Prostate gland (tissue), 2 donors: ENCODE measurements at places on chromosomes 11 and 22.

- DNase-seq = no peak
These were observed 4.6 kb upstream of the CCDC188 start for GRCh38 chr22:20155330-20156041.

DNA sequence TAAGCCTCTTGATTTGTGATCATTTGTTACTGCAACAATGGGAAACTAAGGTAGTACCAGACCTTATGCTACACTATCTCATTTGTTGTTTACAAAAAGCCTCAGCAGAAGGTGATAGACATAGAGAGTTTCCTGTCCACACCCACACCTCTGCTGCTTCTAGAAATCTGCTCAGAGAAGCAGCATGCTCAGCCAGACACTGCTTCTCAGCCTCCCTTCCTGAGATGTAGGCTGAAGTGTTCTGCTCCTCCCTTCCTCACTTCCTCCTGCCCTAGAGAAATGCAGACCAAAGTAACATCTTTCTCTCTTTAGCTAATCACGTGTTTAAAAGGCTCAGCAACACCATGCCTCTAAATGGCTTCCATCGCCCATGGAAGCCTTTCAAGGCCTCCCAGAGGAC lies 88.4 kb downstream of the SLC1A2 start:
- DNase-seq = no peak

DNA sequence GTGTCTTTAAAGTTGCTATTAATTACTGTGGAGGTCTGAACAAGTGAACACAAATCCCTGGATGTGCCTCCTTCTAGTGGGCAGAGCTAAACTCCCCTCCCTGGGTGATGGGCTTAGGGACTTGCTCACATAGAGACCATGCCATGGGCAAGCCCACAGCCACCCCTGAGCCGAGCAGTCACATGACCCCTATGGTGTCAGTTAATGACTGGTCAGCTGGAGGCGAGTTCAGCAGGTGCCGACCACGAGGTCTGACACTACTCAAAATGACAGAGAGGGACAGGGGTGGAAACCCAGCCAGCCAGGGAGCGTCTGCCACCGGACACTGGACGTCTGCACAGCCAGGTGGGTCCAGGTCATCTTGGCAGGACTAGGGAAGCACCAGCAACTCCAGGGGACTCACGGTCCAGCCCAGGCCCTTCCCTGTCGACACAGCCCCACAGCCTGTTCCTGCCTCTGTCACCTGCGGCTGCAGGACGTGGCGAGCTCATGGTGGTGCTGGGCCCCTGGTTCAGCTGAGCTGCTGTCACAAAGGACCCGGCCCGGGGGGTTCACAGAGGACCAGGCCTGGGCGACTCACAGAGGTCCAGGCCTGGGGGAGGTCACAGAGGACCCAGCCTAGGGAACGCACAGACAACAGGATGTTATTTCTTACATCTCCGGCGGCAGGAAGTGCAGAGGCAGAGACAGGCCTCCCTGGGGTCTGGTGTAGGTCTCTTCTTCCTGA lies 135.0 kb downstream of the BRD1 start:
- DNase-seq = no peak

GRCh38 chr11:103076361-103076760 lies 15.6 kb downstream of the DCUN1D5 start:
- no peak for DNase-seq

DNA sequence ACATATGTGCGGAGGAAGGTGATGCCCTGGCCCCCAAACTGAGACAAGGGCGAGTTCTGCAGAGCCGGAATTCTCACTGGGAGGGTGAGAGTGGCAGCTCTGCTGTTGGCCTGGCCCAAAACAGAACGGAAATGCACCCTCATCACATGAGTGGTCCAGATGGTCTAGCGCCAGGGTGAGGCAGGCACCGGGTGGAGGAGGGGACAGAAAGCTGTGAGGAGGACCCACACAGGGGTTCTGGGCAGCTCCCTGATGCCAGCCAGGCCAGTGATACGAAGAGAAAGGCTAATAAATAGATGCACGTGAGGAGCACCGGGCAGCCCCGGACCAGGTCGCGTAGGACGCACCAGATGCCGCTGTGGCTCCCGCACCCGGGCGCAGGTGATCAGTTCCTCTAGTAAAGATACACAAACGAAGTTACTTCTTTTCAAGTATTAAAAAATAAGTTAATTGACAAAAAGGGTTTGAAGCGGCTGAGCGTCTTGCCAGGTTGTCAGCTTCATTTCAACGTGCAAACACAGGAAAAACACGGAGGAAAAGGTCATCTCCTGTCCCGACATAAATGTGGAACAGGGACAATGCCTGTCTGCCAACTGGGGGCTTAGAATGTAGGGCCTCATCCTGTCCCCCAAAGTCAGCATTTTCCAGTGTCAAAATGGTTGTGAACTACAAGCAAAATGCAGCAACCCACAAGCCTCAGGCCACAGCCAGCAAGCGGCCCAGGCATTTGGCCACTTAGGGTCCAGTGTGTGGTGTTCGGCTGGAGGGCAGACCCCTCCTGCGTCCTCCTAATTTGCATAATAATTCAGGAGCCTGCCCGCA lies 15.3 kb upstream of the BID start:
- DNase-seq = no peak

- no peak for DNase-seq
These were observed 37.9 kb downstream of the PIK3C2A start for GRCh38 chr11:17169876-17170275.

DNA sequence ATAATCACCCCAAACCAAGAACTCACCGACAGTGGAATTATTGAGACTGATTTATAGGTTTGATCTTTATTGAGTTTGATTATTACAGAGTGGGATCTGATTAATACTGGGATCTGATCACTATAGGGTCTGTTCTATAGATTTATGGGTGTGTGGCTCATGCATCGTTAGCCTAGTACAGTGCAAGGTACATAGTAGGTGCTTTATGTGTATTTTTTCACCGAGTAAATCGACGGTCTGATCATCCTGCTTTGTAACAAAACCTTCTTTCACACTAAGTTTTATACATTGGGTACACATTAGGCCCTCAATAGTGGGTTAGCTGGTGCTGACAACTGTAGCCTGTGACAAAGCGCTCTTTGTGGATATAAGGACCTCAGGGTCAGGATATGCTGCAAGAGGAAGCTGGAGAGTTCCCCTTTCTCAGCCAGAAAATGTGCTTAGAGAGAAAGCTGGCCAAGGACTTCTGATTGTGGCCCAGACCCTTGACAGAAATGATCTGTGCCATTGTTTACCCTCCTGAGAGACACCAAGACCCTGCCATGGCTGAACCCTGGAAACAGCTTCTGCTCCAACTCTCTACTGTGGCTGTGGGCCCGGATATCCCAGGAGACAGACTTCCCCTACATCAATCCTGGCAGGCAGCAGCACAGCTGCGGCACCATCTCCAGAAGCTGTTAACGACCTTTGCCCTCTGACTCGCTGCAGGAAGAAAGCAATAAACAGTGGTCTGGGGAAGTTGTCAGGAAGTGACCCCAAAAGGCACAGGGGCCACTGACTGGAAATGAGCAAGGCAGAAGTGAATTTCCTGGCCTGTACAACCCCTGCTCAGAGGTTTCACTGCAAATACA lies 16.1 kb upstream of the TPP1 start:
- no peak for DNase-seq

DNA sequence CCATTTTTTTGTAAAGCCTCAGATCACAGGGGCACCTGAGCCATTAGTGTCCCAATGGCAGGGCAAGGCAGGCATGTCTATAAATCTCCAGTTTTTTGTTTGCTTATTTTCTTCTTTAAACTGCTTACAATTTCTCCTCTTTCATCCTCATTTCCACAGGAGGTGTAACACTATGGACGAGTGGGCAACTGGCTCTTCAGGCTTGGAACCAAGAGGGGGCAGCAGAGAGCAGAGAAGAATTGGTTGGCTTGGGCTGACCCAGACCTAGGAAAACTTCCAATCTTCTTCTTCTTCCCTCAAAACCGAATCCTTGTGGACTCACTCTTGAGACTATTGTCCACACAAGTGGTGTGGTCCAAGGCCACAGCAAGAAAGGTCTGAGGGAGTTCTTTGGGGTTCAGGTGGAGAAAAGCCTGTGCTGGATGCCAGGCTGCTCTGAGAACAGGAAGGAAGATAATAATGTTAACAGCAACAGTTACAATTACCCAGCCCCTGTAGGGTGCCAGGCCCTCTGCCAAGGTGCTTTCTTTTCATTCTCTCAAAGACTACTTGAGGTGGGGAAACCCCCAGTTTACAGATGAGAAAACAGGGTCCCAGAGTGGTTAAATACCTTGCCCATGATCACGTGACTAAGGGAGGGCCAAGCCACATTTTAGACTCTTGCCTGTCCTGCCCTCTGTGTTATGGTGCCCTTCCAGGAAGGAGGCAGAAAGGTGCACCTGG lies 70.7 kb upstream of the E2F8 start:
- DNase-seq = peak; percentile 50

- DNase-seq = no peak
These were observed 15.3 kb downstream of the HDHD5 start for GRCh38 chr22:17143826-17144225.

- no peak for DNase-seq
These were observed 3.3 kb downstream of the ST3GAL4 start for GRCh38 chr11:126358763-126359160.

GRCh38 chr11:36156161-36156816 lies 132.9 kb downstream of the COMMD9 start:
- DNase-seq = no peak
